Stimulated activated CD4-positive, alpha-beta T cell treated with anti-CD3 and anti-CD28 coated beads, TNF-alpha, amount 100 ng/mL, for 1 hour (primary cell): ENCODE measurements at places on chromosomes 11 and 22.

DNA sequence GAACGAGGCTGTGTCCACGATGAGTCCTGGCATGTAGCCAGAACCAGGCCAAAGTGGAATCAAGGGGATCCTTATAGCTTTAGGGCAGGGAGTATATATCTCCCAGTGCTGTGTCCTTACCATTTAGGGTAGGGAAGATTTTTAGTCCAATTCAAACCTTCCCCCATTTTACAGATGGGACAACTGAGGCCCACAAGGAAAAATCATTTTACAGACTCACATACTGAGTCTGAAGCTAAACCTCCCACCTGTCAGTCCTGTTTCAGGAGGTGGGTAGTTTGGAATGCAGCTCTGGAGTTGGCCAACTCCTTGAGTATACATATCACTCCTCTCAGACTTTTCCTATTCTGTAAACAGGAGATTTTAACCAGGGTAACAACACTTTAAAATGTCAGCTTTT lies 33.1 kb upstream of the TFIP11 start:
- DNase-seq: no peak

GRCh38 chr11:113240790-113241635 lies 73.4 kb upstream of the TTC12 start:
- DNase-seq: no peak

DNA sequence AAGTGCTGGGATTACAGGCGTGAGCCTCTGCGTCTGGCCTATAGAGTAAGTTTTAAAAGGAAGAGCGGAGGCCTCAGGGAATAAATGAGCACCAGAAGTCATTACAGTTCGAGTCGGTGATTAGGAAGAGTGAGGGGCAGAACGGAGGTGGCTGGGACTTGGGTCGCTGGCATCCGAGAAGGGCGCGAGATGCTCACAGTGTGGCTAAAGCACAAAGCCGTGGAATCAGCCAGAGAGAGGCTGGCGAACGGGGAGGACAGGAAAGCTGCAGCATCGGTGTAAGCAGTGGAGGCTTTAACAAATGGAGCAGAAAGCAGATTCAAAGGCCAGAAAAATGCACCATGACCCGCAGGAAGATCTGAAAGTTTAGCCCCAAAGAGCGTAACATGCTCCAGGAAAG lies 2.7 kb upstream of the KRTAP5-4 start:
- DNase-seq: no peak

GRCh38 chr22:38080474-38080849 lies 3.5 kb downstream of the SLC16A8 start:
- DNase-seq: no peak

GRCh38 chr11:106021181-106021966 lies 666 bp downstream of the MSANTD4 start:
- DNase-seq: no peak

DNA sequence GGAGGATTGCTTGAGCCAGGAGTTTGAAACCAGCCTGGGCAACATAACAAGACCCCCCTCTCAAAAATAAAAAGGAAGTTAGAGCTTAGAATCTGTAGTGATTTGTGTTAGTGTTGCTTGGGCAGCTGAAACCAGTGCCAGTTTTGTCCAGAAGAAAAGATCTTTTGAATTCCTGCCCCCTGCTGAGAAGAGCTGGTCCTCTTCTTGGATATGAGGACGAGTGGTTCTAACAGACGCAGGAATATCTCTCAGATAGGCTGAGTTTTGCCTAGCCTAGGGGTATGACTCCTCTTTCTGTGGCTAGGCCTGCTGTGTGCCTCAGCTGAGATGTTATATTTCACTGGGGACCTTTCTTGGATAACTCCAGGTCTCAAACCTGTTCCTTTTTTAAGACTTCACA lies 102.8 kb downstream of the STIM1 start:
- no peak for DNase-seq

DNA sequence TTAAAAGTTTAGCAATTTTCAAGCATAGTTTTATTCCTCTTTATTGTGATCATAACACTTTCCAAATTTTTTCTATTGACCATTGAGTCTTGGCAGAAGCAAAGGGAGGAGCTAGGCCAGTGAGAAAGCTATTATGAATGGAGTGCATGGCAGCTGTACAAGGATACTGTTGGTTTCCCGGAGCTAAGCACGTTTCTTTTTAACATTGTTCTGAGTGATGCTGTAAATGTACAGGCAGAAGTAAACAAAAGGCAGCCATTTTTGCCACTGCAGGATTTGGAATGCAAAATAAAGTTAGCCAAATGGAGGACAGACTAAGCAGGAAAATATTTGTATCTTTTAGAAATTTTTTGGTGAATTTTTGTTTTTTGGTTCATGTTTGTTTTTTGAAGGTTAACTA lies 16.2 kb downstream of the CBL start:
- DNase-seq: no peak

DNA sequence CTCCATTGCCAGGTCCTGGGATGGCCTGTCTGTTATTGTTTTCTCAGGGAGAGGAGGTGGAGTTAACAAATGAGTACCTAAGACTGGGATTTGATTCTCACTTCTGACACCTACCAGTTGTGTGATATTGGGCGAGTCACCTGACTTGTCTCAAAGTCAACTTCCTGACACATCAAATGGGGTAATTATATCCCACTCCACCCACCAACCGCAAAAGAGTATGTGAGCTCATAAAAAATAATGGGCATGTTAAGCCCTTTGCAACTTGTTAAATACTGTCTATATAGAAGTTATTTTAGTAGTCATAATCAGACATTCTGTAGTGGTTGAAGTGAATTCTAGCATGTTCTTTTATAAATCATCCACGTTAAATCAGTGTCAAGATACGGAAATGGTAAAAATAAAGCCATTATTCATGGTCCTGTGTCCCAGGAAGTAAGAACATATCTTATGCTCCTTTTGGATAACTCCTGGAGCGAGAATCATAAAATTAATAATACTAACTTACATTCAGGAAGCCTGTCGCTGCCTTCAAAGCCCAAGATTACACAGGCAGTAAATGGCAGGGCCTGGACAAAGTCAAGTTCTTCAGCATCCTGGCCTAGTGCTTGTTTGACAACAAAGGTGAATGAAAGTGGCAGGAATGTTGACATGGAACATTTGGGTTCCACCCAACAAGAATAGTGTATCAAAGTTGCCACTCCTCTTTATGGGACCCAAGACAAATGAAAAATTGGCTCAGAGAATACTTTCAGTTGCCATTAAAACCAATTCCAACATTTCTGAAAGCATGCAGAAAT lies 54.3 kb downstream of the SYTL2 start:
- DNase-seq: no peak

DNA sequence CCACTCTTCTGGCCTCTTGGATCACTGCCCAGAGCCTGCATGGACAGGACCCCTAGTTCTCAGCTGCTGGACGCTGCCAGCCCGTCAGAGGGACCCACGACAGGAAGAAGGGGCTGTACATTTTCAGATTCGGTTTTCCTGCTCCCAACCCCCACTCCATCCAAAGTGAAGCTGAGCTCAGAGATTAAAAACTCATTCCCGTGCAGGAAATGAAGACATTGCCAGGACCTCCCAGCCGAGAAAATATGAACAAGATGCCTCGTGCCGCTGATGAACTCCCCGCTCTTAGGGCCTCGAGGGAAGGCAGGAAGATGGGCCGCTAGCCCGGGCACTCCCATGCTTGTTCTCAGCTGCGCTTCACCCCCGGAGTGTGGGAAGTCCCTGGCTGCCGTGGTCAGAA lies 36.1 kb downstream of the RPUSD4 start:
- no peak for DNase-seq

- DNase-seq: no peak
Observed at GRCh38 chr11:110079726-110080125, 13.5 kb upstream of the ZC3H12C start.

- no peak for DNase-seq
Observed at GRCh38 chr11:75946531-75947530, 131.8 kb downstream of the UVRAG start.

- DNase-seq: no peak
Observed at GRCh38 chr11:12149672-12150225, 39.4 kb downstream of the MICAL2 start.

DNA sequence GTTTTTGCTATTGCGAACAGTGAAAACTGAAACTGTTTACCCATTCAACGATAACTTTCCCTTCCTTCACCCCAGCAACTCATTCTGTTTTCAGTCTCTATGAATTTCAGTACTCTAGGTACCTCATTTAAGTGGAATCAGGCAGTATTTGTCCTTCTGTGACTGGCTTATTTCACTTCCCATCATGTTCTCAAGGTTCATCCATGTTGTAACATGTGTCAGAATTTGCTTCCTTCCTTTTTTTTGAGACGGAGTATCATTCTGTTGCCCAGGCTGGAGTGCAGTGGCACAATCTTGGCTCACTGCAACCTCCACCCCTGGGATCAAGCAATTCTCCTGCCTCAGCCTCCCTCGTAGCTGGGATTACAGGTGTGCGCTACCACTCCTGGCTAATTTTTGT lies 23.7 kb downstream of the HTR3B start:
- DNase-seq: no peak

- no peak for DNase-seq
Observed at GRCh38 chr11:129440028-129440713, 64.5 kb downstream of the BARX2 start.

GRCh38 chr11:119637481-119637880 lies 91.5 kb downstream of the NECTIN1 start:
- DNase-seq: no peak

- DNase-seq: peak; percentile 24
Observed at GRCh38 chr11:123407130-123407995, 22.7 kb upstream of the GRAMD1B start.

GRCh38 chr11:70105755-70106571 lies 27.8 kb downstream of the ANO1 start:
- no peak for DNase-seq

GRCh38 chr22:41898645-41899044 lies 16.2 kb downstream of the SHISA8 start:
- no peak for DNase-seq

GRCh38 chr11:92227959-92228935 lies 3.6 kb downstream of the FAT3 start:
- DNase-seq: no peak

- no peak for DNase-seq
Observed at GRCh38 chr11:550746-551085, 9.8 kb downstream of the LMNTD2 start.

DNA sequence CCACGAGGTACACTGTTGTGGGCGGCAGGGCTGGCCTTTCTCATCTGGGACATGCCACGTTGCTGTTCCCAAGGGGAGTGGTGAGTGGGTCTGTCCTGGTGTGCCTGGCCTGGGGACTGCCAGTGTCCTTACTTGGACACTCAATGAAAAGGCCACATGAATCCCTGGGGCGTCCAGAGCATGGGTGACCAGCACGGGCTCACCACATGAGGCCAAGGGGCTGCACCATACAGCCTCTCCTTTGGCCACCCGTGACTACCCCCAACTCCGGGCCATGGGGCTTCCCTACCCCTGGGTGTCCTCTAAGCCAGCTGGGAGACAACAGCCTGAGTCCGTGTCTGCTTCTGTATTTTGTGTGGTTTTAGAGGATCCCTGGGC lies 20.2 kb upstream of the TXNRD2 start:
- no peak for DNase-seq

- DNase-seq: peak; percentile 22
Observed at GRCh38 chr11:113532697-113533424, 57.7 kb upstream of the DRD2 start.

- no peak for DNase-seq
Observed at GRCh38 chr22:24681236-24681635, 78.2 kb downstream of the GGT1 start.

- no peak for DNase-seq
Observed at GRCh38 chr11:119421941-119422808, 797 bp downstream of the THY1 start.

GRCh38 chr11:45100339-45100738 lies 46.1 kb upstream of the PRDM11 start:
- no peak for DNase-seq

DNA sequence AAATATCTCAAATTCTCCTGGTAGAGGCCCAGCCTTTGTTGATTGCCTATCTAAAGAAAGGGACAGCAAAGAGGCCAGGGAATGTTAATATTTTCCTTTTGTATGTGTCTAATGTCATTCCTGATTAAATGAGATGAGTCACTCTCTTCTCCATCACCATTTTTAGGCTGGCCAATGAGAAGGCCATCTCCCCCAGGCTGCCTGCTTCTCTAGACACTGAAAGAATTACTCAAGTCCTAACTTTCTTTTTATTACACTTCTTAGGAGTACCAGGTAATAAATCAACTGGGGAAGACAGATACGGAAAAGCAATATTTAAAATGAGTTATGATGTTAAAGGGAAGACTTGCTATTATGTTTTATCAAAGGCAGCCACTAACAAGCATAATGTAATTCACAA lies 259.2 kb upstream of the SORL1-AS1 start:
- no peak for DNase-seq

- no peak for DNase-seq
Observed at GRCh38 chr11:86134580-86135318, 65.9 kb upstream of the PICALM start.

- DNase-seq: no peak
Observed at GRCh38 chr11:88114486-88115045, 60.7 kb downstream of the RAB38 start.

GRCh38 chr11:115873813-115874212 lies 369.6 kb upstream of the CADM1 start:
- no peak for DNase-seq

DNA sequence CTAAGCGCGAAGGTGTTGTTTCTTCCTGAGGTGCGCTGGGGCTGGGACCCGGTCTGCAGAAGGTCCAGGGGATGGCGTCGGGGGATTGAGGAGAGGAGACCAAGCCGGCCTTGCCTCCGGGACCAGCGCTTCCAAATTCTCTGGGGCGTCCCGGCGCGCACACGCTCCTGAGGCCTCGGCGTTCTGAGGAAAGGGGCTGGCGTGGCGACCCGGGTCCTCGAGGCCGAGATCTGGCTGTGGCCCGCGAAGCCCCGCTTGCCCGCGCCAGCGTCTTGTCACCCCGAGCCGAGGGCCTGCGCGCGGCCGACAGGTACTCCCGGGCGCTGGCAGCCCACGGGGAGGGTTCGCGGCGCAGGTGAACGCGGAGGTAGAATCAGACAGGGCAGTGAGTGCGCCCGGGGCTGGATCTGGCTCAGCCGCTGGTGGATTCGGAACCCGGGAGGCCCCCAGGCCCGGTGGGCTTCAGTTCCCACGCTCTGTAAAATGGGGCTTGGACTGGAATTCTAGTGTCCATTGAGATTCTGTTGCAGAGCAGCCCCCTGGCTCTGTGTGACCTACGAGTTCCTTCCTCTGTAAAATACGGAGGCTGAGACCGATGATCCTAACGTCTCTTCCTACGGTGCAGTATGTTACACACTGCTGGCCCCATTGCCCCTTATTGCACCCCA lies 14.7 kb downstream of the SSH3 start:
- DNase-seq: no peak

DNA sequence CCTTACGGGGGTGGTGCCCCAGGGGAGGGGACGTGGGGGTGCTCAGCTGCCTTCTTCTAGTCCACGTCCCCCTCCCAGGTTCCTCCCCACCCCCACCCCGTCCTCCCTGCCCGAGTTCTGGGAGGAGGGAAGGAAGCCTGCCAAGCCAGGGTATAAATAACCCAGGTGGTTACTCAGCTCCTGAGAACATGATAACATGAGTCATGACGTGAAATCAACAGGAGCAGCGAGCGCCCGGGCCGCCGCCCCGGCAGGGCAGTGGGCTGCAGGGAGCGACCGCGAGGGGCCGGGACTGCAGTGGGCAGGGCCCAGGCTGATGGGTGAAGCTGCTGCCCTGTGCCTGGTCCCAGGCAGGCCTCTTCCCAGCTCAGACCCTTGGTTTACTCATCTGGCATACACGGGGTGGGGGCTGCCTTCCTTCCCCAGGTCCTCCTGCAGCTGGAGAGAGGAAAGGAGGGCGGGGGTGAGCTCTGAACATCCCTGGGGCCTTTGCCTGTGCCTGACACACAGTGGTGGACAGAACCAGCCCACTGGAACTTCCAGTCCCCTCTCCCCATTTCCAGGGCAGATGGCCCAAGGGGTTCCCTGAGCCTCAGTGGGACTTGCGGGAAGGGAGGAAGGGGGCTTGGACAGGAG lies 8.8 kb upstream of the PDGFB start:
- DNase-seq: no peak

- DNase-seq: no peak
Observed at GRCh38 chr22:19396934-19397733, 34.4 kb downstream of the HIRA start.
